Endothelial cell (in vitro differentiated cells): ENCODE measurements at places on chromosomes 7 and 10.

- no peak for DNase-seq
Observed at GRCh38 chr10:132456881-132457280, 59.9 kb downstream of the PWWP2B start.

- DNase-seq: no peak
Observed at GRCh38 chr10:60385399-60385738, 4.3 kb downstream of the ANK3 start.

GRCh38 chr10:110512461-110513187 is 14.9 kb downstream of the DUSP5 start:
- DNase-seq: no peak

DNA sequence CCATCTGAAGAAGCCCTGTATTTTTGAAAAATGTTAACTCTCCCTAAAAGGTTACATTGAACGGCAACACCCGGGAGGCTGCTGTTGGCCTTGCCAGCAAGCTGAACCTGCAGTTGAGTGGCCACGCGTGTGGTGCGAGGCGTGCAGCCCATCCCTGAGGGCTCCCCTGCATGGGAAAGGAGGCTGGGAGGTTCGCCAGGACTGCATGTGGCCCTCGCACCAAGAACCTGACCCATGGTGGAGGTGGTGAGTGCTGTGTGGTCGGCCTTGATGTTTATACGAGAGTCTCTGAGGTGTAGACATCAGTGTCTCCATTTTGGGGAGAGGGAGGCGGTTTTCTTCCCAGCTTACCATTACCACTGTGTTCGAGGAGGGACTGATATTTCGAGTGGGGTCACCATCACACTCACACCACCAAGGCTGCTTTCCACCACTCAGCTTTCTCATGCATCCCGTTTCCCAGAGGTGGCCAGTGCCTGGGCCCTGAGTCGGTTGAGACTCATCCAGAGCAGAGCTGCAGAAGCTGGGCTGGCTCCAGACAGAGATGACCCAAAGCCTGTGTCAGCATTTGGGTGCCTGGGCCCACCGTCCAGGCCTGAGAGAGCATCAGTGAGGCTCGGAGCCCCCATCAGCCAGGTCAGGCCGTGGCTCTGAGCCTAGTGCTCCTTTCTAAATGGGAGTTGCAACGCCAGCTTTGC is 222.6 kb downstream of the EBF3 start:
- DNase-seq: no peak

GRCh38 chr7:55464422-55464821 is 99.3 kb downstream of the LANCL2 start:
- no peak for DNase-seq

- no peak for DNase-seq
Observed at GRCh38 chr10:101972761-101973160, 83.2 kb downstream of the ARMH3 start.

GRCh38 chr7:95899919-95900513 is 127.7 kb downstream of the DYNC1I1 start:
- peak; percentile 25 for DNase-seq

DNA sequence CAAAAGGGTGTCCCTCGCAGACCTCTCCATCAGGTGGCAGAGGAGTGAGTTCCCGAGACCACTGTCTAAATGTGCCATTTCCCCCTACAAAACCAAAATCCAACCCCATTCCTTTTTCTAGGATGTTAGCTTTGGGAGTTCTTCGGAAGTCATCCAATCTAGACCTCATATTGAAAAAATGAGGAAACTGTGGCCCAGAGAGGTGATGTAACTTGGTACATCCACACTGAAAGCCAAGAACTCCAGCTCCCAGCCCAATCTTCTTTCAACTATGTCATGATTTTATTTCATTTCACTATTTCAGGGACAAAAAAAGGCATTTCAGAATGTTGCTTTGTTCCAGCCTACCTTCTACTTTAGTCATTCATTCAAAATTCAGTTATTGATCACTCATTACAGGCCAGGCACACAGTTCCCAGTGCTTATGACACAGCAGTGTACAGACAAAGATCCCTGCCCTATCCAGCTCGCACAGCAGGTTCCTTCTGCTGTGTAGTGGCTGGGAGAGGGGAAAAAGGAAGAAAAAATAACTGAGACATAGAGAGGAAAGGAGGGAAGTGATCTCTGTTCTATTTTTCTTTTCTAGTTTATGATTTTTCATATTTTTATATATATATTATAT is 35.8 kb downstream of the SCRN1 start:
- DNase-seq: no peak

DNA sequence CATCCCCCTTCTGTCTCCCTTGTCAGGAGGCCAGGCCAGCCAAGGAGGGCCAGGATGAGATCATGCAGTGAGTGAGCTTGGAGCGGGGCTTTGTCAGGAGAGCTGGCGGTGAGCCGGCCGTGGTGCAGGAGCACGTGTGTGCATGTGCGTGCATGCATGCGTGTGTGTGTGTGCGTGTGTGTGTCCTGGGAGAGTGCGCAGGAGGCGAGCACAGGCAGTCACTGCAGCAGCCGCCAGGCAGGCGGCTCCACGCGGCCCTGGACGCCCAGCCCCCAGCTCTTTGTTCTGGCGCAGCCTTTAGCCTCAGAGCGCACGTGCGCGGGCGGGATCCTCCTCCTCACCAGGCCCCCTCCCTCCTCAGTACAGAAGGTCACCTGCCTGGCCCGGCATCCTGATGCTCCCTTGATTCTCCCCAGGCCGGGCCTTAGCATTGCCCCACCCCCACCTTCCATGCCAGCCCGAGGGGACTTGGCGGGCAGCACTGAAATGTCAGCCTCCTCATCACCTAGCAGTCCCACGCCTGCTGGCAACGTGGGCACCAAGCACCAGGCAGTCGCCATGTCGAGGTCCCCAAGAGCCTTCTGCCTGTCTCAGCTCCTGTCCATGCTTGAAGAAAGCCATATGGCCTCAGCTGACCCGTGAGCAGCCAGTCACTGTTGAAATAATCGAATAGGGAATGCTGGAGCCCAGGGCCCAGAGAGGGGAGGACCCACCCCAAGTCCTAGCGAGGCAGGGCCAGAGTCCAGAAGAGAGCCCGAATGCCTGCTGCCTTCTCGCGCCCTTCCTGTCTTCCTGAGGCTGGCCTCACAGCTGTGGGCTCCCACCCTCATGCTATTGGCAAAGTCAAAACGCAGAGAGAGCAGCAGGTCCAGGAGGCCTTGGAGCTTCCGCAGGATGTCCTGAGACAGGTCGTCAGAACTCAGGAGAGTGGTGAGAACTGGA is 125.9 kb upstream of the PPIF start:
- DNase-seq: no peak

GRCh38 chr10:74052994-74053393 is 55.1 kb downstream of the VCL start:
- DNase-seq: no peak

- DNase-seq: no peak
Observed at GRCh38 chr7:139068544-139069399, 32.9 kb upstream of the ZC3HAV1L start.

- DNase-seq: no peak
Observed at GRCh38 chr7:41170466-41170865, 532.4 kb downstream of the INHBA start.

- no peak for DNase-seq
Observed at GRCh38 chr7:20141666-20142065, 75.5 kb downstream of the MACC1 start.

- peak; percentile 91 for DNase-seq
Observed at GRCh38 chr10:72691863-72692743, at the start of gene MCU. Gene MCU (plus strand): TSS chr10:72692143. CDS start chr10:72692152, 9 bp downstream.

GRCh38 chr10:13559124-13559700 is 27.6 kb upstream of the PRPF18 start:
- no peak for DNase-seq

- DNase-seq: no peak
Observed at GRCh38 chr7:25158966-25159365, 33.9 kb upstream of the CYCS start.

DNA sequence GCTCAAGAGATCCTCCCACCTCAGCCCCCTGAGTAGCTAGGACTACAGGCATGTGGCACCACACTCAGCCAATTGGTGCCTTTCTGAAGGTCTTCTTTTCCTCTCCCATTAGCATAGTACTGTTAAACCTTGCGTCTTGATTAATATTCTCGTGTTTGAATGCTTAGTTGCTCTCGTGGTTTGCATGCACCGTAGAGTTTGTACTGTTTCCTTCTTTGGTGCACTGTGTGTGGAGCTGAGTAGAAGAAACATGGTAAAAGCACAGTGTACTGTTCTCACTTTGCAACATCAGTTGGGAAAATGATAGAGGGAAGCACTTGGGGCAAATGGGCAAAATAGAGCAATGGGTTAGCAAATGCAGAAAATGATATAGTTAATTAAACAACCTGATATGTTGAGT is 27.6 kb upstream of the RPA3 start:
- no peak for DNase-seq

GRCh38 chr7:130397758-130398073 is 17.4 kb downstream of the CPA1 start:
- DNase-seq: no peak

- DNase-seq: no peak
Observed at GRCh38 chr7:15648461-15648961, 38.0 kb downstream of the MEOX2 start.

GRCh38 chr10:120392671-120393079 is 64.4 kb upstream of the PLPP4 start:
- no peak for DNase-seq

DNA sequence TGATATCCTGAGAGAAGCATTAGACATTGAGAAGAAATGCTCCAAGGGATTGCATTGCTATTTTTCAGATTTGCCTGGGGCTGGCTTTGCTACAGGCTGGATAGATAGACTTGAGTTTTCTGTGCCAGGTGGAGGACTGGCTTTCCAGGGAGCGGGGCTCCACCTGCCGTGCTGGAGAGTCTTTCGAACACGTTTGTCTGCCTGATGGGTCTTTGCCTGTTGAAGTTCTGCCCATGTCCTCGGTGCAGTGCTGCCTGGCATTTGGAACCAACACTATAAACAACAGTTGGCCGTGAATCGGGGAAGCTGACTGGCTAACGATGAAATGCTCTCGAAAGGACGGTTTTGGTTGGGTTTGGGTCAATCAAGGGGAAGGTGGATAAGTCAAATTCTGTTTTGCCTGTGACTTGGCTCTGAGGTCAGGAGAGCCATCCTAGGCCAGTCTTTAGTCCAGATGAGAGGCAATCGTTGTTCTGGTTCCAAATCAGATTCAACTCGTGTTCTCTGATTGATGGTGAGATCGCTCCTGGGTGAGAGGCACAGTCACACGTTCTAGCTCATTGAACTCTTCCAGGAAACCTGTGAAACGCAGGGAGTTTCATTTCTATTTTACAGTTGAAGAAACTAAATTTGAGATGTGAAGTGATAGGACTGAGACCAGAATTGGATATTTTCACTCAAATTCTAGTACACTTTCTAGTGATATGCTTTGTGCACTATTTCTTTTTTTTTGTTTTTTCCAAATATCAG is 599.0 kb downstream of the TYW1 start:
- no peak for DNase-seq

DNA sequence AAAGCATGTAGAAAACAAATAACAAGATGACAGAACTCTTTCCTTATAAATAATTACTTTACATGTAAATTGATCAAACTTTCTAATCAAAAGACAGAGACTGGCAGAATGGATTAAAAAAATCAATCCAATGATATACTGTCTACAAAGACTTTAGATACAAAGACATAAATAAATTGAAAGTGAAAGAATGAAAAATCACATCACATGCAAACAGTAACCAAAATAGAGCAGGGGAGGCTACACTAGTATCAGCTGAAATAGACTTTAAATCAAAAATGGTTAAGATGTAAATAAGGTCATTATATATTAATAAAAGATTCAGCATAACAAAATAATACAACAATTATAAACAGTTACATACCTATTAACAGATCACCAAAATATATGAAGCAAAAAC is 97.3 kb downstream of the SNX13 start:
- no peak for DNase-seq

- no peak for DNase-seq
Observed at GRCh38 chr7:155994279-155994811, 182.1 kb upstream of the SHH start.

DNA sequence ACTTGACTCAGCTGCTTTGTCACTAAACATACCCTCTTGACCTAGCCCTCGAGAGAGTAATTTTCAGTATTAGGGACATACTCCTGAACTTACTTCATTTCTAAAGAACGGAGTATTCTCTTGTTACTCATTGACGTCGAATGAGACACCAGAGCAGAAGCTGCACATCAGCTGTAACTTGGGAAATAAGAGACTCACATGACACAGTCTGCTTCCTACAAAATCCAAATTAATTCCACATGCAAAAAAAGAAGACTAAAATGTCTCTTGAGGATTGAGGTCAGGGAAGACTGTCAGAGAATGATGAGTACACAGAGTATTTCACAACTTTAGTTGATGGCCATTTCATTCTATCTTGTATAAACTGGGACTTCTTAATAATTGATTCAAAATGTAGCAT is 114.7 kb upstream of the EGFR start:
- DNase-seq: no peak

DNA sequence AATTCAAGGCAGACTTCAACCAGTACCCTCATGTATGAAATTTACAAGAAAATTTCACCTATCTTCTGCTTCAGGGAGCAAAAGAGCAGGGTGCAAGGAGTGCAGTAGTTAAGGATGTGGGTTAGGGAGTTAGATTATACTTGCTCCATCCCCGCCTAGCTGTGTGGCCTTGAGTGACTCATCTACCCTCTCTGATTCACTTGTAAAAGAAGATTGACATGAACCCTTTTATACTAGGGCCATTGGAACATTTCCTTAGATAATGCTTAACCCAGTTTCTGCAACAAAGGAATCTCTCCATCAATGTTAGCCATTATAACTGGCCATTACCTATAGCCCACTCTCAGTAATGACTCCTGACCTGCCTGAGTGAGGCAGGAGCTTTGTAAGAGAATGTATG is 10.2 kb upstream of the HSPA12A start:
- no peak for DNase-seq

DNA sequence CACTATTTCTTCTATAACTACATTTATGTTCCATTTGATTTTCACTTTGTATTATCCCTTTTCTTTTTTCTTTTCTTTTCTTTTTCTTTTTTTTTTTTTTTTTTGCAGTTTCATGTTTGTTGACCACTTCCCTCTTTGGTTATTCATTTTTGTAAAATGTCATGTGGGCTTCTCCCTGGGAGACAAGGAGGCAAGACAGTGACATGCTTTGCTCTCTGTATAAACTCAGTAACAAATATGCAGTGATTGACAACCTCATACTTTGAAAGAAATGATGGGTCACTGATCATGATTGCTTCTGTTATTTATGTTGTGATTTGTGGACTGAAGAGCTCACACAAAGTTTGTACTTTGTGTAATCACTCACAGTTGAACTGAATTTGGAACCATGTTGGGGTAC is 90.2 kb upstream of the ABI1 start:
- DNase-seq: no peak

GRCh38 chr10:4998671-4999070 is 5.0 kb downstream of the AKR1C2 start:
- DNase-seq: no peak

DNA sequence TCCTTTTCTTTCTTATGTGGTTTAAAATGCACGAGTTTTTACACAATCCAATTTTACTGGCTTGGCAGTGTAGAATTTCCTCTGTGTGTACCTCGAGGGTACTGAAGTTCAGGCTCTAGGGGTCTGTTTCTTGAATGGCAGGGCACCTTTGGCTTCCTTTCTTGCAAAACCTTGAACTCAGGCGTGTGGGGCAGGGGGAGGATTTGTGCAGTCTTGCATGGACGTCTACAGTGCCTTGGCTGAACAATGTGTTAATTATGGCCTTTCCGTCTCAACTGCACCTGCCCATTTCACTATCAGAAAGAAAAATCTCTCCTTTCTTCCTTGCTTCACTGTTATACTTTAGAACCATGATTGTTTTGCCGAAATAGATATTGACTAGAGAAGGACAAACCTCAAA is 570.9 kb downstream of the INHBA start:
- DNase-seq: no peak
